Cardiac muscle cell (in vitro differentiated cells and primary cell): ENCODE measurements at places on chromosomes 7 and 10. TPM values are rescaled to one million over a fixed set of nuclear protein-coding genes. Genes with fewer than 3 reads are reported as not detected.

AKR1C3 gene
- 3.0 and 7.7 TPM in 2 replicates for total RNA-seq

UCN3 gene
- not detected in 2 replicates for total RNA-seq

MYO1G gene
- total RNA-seq = 0.21 and 0.25 TPM in 2 replicates

ASB10 gene
- total RNA-seq = 1.0 and 1.4 TPM in 2 replicates

DNA sequence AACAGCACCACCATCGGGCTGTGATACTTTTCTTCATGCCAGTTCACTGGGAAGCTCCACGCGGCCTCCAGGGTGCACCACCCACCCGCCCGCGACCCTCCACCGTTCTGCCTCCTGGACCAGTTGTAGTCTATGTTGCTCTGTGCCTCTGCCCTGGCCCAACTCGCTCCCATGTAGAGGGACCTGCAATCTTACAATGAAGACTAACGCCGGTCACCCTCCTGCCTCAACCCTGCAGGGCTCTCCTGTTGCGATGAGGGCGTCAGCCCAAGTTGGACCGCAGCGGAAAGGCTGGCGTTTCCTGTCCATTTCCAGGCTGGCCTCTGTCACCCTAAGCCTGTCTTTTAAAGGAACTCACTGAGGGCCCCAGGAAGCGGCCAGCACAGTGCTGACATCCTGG lies 34.9 kb downstream of the IL15RA start:
- DNase-seq = no peak

DNA sequence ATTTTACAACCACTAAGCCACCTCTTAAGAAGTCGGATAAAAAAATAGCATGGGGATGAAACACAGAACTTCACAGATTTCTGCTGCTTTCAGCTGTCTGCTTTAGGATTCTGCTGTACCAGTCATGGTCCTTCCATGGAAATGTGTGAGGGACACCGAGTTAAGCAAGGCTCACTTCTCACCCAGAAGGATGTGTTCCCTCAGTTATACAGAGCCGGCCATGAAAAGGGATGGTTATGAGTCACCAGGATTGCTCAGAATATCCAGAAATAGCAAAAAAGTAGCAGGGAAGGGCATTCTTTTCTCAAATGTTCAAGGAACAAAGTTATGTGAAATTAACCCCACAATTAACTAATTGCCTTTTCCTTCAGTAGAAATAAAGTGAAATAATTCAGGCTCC lies 124.4 kb downstream of the AMPH start:
- DNase-seq = no peak

- DNase-seq = no peak
These were observed 125.2 kb upstream of the PALS2 start for GRCh38 chr7:24448038-24448437.

DNA sequence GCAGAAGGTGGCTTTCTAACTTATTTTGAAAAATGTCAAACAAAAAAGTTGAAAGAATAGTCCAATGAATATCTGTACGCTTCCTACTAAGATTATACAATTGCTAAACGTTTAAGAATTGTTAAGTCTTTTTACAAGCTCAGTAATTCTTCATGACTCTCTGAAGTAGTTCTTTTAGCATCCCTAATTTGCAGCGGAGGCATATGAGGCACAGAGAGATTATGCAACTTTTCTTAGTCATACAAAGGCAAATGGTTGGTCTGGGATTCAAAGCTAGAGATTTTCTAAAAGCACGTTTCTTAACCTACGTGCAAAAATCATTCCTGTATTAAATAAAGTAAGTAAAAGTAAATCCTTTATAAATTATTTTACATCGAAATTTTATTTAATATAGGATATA lies 254.2 kb downstream of the MAGI2 start:
- no peak for DNase-seq
